ENCODE measurements at places on chromosomes 13 and 19.

DNA sequence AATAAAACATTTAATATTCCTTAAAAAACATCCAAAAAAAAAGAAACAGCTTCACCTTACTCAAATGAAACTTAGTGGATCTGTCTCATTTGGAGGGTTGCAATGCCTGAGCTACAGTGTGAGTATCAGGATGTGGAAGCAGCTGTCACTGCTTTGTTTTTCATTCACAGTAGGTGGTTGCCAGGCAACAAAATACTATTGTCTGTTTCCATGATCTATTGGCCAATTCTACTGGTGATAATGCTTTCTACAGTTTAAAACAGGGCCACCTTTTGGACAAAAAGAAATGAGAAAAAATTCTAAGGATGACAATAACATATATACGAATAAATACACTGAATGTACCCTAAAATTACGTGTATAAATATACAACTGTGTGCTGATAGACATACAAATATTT, 3.0 kb downstream of the ENOX1 start:
- no peaks in the 10 kb centered on the region for H3K27me3 ChIP-seq

- DNase-seq, result no peak
- no peaks in the 10 kb centered on the region for H3K4me1 ChIP-seq
- no peak overlapping the region for H3K4me3 ChIP-seq
- no peaks in the 10 kb centered on the region for H3K36me3 ChIP-seq
Measured at GRCh38 chr13:28406733-28407266, 88.1 kb downstream of the FLT1 start.

- H3K4me3 ChIP-seq, result no peak overlapping the region
- no peaks in the 10 kb centered on the region for H3K36me3 ChIP-seq
- no peak for DNase-seq
- H3K4me1 ChIP-seq, result no peaks in the 10 kb centered on the region
Measured at GRCh38 chr13:90287521-90287920, 1060.0 kb upstream of the MIR17HG start.

- H3K36me3 ChIP-seq, result no peaks in the 10 kb centered on the region
- peaks cover 7% of the 10 kb centered on the region for H3K27me3 ChIP-seq
- peaks cover 29% of the 10 kb centered on the region for H3K4me1 ChIP-seq
- no peak overlapping the region for H3K27ac ChIP-seq
- no peak for DNase-seq
- no peak overlapping the region for H3K4me3 ChIP-seq
Measured at GRCh38 chr19:1472231-1473084, 6.6 kb downstream of the C19orf25 start.

DNA sequence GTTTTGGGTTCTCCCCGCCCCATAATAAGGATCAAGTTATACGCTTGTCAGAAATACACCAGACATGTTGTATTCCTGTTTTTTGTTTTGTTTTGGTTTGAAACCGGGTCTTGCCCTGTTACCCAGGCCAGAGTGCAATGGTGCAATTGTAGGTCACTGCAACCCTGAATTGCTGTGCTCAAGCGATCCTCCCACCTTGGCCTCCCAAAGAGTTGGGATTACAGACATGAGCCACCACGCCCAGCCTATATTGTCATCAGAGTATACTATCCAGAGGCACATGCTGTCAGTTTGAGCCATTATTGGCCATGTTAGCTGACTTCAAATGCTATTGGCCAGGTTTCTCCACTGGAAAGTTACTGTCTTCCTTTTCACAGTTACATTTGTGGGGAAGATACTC, 9.8 kb downstream of the SAFB start:
- DNase-seq, result no peak
- no peak overlapping the region for H3K4me3 ChIP-seq
- H3K27ac ChIP-seq, result no peak overlapping the region

GRCh38 chr13:113140677-113141600, 17.5 kb upstream of the PROZ start:
- H3K4me3 ChIP-seq, result no peak overlapping the region
- H3K27me3 ChIP-seq, result no peaks in the 10 kb centered on the region
- no peak overlapping the region for H3K27ac ChIP-seq
- no peaks in the 10 kb centered on the region for H3K36me3 ChIP-seq

DNA sequence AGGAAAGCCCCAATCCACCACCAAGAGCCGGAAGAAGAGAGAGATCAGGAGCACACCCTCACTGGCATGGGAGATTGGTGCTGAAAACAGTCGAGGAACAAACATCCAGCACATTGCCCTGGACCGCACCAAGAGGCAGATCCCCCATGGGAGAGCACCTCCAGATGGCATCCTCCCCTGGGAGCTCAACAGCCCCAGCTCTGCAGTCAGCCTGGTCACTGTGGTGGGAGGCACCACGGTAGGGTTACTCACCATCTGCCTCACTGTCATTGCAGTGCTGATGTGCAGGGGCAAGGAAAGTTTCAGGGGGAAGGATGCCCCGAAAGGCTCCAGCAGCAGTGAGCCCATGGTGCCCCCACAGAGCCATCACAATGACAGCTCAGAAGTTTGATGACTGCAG, 110.2 kb downstream of the STOML3 start:
- H3K4me3 ChIP-seq, result no peak overlapping the region
- H3K27me3 ChIP-seq, result no peaks in the 10 kb centered on the region
- H3K36me3 ChIP-seq, result no peaks in the 10 kb centered on the region
- no peaks in the 10 kb centered on the region for H3K4me1 ChIP-seq
- no peak overlapping the region for H3K27ac ChIP-seq

- peak overlapping the region; percentile 63 for H3K27ac ChIP-seq
- no peak for DNase-seq
- H3K36me3 ChIP-seq, result no peaks in the 10 kb centered on the region
Measured at GRCh38 chr19:48631225-48631624, 6.0 kb downstream of the DBP start.

DNA sequence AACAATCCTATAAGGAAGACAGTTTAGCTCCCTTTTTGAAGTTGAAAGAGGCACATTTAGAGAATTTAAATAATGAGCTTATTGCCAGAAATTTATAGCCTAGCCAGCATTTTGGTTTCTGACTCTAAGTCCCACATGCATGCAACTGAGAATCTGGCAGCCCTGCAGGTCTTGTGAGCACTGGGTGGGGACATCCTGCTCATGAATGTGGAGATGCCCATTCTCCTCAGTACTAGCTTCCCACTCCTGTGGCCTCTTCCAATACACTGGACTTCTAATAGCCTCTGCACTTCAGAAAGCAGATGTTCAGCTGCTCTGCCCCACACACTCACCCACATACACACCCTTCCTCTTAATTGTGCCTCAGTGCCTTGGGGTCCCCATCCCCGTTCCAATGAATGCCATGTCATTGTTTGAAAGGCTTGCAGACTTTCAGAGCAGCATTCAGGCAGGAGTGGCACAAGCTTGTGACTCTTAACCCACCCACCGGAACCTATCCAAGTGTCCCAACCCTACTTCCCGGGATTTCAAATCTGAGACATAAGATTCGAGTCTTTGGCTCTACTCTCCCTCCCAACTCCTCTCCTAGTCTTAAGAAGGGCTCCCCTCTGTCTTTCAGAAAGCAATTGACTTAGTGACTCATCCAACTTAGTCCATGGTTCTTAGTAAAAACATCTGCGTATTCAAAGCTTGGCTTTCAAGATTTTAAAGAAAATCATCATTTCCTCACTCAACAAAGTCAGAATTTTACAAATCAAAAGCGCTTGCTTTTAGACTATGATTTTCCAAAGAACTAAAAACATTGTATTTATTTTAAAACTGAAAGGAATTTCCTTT, 80.0 kb upstream of the FREM2 start:
- H3K36me3 ChIP-seq, result no peaks in the 10 kb centered on the region
- H3K27ac ChIP-seq, result no peak overlapping the region
- H3K27me3 ChIP-seq, result no peaks in the 10 kb centered on the region
- H3K4me3 ChIP-seq, result no peak overlapping the region
- no peak for DNase-seq

GRCh38 chr19:8352134-8352827, 9.2 kb upstream of the KANK3 start:
- no peaks in the 10 kb centered on the region for H3K36me3 ChIP-seq
- peak overlapping the region; percentile 9 for H3K4me3 ChIP-seq
- H3K4me1 ChIP-seq, result peaks cover 2% of the 10 kb centered on the region
- H3K27me3 ChIP-seq, result no peaks in the 10 kb centered on the region
- no peak overlapping the region for H3K27ac ChIP-seq

DNA sequence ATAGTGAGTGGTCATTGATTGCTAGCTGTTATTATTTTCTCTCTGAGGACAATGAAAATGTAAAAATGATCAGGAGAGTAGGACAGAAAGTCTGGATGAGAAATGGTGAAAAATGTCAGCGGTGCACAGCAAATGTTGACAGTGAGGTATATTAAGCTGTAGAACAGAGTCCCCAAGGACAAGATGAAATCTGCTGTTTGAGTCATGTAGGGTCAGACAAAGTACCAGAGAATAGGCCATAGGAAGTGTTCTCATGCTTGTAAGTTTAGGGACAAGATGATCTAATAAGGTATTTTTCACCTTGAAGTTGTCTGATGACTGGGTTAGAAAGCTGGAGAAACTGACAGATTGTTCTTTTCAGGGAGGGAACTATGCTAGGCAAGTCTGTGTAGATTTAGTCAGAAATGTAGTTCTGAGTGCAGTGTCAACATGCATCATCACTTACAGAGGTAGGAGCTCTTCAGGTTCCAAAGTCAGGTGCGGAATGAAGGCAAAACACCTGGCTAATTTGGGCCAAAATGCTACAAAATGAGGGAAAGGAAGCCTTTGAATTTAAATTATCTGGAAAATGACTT, 369.3 kb downstream of the DLEU7 start:
- no peak for DNase-seq
- H3K4me1 ChIP-seq, result no peaks in the 10 kb centered on the region

All from ovary (tissue), 10 donors.